Activated CD4-positive, alpha-beta memory T cell treated with anti-CD3 and anti-CD28 coated beads for 36 hours (primary cell): ENCODE measurements at places on chromosomes 1 and 21.

- no peak for DNase-seq
Measured at GRCh38 chr21:38741092-38741949, 64.4 kb upstream of the ETS2 start.

GRCh38 chr1:51296383-51297357 lies 33.7 kb downstream of the TTC39A start:
- DNase-seq: peak; percentile 87

DNA sequence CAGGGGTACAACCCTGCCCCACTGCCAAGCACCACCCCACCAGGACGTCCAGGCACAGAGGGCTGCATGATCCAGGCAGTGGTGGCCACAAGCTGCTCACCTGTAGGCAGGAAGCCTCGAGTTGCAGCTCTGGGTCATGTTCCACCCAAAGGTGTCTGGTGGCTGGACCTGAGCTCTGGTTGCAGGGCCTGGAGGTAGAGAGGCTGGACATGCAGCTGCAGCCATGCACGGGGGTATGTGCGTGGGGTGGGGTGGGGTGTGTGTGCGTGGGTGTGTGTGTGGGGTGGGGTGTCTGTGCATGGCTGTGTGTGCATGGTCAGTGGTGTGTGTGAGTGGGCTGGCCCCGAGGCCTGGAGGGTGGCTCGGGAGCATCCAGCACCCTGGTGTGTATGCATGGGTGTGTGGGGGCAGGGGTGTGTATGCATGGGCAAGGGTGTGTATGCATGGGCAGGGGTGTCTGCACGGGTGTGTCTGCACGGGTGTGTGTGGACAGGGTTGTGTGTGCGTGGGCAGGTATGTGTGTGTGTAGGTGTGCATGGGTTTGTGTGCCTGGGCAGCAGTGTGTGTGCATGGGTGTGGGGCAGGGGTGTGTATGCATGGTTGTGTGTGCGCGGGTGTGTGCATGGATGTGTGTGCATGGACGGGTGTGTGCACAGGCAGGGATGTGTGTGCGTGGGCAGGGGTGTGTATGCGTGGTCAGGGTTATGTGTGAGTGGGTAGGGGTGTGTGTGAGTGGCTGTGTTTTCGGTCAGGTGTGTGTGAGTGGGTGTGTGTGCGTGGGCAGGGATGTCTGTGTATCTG lies 15.6 kb downstream of the ARHGEF16 start:
- DNase-seq: no peak

DNA sequence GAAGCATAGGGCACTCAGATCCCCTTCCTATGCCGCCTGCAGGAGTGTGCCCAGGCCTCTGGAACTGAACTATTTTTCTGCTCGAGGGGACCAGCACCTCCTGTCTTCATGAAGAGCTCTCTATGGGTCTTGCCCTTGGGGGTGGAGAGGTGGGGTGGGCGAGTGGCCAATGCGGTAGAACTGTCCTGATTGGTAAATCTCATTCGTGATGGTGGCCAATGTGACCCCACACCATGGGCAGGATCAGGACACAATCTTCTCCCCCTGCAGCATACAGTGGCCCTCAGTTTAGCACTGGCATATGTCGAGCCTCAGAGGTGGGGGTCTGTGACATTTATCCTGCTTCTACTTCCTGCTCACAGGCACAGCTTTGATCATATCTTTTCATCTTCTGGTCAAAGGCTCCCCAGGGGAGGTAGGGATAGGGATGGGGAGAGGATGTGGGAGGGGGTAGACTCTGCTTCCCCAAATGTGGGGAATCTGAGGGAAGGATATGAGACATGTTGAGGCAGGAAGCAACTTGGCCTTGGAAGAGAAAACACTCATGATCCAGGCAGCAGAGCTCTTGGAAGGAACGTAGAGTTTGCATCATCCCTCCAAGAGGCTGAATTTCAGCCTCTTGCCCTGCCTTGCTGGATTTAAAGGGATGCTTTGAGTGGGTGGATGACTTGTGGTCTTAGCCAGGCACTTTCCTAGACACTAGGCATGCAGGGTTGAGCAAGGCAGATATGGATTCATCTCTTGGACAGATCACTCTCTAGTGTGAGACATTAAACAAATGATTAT lies 81.8 kb downstream of the LAMC2 start:
- no peak for DNase-seq

DNA sequence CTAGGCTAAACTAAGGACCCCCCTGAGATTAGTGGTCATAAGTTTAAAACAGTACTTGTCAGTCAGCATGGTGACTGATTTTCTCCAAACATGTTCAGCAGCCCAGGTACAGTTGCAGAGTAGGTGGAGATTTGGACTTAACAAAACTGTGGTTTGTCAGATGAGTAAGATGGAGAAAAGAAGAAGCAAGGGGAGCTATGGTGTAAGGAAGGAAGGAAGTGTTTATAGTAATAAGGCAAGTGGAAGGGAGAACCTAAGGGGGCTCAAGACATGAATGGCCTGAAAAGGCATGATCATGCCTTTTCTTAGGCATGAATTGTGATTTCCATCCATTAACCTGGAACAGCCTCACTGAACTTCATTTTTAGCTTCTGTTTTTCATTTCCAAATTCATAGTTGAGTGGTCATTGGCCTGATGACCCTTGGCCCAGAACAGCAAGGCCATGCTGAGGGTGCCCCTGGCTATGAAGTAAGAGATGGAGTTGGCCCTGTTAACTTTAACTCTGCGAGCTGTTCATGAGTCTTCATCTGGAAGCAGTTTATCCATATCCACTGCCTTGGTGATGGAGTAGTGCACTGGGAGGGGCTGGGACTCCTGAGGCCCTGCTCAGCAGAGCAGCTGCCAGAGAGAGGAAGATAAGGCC lies 60.7 kb downstream of the LRRC8D start:
- no peak for DNase-seq

DNA sequence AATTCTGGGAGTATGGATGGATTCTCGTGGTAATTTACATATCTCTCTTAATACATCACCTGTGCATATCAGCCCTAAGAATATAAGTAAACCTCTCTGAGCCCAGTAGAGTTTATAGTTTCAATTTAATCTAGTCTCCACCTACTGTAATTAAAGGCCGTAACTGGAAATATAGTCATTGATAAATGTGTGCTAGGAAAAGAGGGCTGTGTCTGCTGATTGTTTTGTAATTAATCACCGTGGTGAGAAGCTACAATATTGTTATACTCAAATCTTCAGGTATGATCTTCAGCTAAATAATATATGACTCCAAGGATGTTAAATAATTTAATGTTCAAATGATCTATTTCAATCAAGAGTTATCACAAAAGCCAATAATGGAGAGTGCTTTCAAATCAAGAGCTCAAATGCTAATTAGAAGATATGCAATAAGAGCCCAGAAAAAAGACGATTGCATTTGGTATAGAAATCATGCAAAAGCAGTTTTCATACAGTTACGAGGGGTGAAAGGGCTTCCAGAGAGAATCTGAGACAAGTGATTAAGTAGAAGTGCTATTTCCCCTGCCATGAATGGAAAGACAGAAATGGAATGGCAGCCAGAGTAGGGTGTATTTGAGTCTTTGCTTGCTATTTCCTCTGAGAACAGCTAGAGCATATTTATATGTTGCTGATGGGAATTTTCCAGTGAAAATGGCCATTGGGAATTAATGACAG lies 1134.3 kb downstream of the NCAM2 start:
- no peak for DNase-seq
